ENCODE measurements at places on chromosomes 4 and X.

GRCh38 chrX:100596601-100597000 is 11.9 kb downstream of the TNMD start:
- no peak for DNase-seq

DNA sequence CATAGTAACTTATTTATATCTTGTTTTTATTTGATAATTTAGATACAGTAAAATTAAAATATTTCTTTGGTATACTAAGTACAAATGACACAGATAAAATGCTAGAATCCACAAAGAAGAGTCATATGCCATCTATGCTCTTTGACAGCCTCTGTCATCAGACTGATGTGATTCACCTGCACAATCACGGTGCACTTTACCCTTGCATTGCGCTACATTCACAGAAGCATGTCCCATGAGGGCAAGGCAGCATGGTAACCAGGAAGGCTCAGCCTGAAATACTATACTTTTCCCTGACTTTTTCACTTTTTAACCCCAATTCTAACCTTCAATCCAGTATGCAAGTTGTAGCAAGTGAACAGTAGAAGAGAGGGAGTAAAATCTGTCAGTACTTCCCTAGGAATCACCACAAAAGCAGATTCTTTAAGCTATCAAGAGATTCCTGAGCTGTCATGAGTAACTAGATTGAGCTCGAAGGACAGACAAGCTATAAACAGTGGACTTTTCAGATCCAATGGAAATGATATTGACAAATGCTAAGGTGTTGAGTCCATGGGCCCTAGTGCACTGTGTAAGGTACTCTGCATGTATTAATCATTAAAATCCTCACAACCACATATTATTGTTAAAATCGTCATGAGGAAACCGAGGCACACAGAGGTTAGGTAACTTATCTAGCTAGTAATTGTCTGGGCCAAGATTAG is 14.2 kb downstream of the SEC24D start:
- no peak for DNase-seq

GRCh38 chrX:117936118-117936517 is 180.5 kb downstream of the KLHL13 start:
- DNase-seq: no peak

DNA sequence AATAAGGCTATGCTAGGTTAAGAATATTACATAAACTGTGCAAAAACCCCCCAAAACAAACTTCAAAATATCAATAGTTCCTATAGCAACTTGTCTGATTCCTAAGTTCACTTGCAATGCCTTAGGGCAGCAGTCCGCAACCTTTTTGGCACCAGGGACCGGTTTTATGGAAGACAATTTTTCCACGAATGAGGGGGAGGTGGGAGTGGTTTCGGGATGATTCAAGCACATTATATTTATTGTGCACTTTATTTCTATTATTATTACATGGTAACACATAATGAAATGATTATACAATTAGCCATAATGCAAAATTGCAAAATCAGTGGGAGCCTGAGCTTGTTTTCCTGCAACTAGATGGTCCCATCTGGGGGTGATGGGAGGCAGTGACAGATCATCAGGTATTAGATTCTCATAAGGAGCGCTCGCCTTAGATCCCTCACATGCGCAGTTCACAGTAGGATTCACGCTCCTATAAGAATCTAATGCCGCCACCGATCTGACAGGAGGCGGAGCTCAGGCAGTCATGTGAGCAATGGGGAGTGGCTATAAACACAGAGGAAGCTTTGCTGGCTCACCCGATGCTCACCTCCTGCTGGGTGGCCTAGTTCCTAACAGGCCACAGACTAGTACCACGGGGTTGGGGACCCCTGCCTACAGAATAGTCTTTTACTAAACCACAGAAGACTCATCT is 39.7 kb downstream of the ACOX3 start:
- DNase-seq: no peak

DNA sequence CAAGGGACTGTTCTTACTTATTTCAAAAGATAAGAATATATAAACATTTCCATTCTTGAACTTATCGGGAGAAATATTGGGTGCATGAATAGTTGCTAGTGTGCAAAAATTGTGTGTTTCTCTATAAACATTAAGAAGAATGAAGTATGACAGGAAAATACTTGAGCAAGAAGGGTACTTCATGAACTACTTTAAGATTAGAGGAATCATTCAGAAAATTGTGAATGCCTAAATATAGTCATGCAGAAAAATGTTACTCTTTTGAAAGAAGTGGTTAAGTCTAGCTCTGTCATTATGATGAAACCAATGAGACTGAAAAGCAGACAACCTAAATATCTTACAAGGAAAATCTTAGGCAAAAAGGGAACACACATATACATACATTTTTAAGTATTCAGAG is 207.8 kb upstream of the PCDH18 start:
- no peak for DNase-seq

DNA sequence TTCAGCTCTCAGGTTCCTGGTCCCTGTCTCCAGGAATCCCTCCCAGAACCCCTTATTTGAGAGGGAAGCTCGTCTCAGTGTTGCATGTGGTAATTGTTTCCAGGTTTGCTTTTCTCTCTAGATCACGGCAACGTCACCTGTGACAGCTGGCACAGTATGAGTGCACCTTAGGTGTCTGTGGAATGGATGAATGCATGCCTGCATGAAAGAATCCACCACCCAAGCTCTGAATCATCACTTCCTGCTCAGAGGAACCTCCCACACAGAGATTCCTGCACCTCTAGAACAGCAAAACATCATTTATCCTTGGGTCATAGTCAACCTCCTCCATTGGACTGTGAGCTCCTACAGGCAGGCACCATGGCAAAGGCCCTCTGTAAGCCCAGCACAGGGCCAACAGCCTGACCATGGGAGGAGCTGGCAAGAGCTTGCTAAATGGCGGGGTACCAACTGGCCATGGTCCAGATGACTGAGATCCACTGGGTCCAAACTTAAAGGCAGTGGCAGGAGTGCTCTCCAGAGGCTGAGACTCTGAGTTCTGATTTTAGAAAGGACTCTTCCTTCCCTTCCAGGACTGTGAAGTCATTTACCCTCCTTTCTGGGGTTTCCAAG is 116.2 kb downstream of the SLC2A9 start:
- DNase-seq: no peak
